Motor neuron (in vitro differentiated cells): ENCODE measurements at places on chromosomes 2 and 18.

GRCh38 chr18:26535630-26536029 is 12.7 kb downstream of the KCTD1 start:
- no peak for ATAC-seq

GRCh38 chr2:42859006-42859552 is 66.7 kb upstream of the HAAO start:
- peak; percentile 64 for ATAC-seq

- ATAC-seq, result no peak
Observed at GRCh38 chr2:20213651-20214565, 11.0 kb downstream of the SDC1 start.

- no peak for ATAC-seq
Observed at GRCh38 chr2:116490511-116491145, 1323.9 kb upstream of the DDX18 start.

DNA sequence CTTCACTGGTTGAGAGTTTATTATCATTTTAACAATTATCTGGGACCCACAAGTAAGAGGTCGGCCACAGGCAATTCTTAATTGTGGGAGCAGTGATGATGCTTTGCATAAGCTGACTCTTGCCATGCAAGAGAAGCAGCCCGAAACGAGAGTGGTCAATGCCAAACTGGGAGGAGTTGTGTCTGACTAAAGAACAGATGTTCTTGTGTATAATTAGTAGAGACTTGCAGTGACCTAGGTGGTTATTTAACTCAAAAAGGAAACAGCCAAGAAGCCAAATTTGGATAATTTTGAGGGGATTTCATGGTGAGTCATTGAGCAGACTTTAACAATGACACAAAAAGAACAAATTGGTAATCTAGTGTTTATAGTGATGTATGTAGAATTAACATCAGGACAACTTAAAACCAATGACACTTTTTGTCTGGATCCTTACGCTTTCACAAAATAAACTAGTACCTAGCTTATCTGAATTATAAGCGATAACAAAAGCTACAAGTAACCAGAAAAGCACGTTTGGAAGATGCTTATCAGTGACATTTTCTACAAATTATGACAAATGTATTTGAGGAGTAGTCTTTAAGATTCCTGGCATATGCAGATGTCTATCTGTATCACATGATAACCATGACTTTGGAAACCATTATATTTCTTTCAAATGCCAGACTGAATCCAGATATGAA is 184.7 kb upstream of the DLGAP1 start:
- ATAC-seq, result no peak

GRCh38 chr2:37880551-37880950 is 44.5 kb upstream of the RMDN2 start:
- no peak for ATAC-seq

DNA sequence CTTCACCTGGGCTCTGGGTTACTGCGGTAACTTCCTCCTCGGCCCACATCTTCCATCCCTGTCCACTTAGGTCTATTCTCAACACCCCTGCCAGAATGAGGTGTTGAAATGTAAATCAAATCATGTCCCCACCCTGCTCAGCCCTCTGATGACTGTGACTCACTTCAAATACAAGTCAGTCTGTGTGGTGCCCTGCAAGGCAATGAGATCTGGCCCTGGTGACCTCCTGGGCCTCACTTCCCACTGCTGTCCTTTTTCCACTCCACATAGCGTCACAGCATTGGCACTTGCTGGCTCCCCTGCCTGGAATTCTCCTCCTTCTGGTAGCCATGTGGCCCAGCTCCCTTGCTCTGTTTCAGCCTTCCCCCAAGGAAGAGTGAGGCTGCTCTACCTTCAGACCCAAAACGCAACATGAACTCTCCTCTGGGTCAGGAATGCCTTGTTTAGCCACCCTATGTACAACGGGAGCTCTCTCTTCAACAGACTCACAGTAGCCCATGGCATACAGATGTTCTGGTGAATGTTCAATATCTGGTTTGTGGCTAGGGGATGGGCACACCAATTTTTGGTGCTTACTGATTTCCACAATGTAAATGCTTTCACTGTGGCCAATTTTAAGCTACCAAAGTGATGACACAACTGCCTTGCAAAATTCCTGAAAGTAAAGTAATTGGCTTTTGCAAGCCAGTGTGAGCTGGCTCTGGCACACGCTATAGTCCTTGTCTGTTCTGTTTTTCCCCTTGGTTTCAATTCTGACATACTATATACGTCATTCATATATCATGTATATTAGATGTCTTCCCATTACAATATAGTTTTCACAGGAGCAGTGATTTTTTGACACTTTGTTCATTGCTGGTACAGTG is 550.3 kb upstream of the HS6ST1 start:
- no peak for ATAC-seq

GRCh38 chr2:74999468-74999867 is 41.0 kb downstream of the POLE4 start:
- no peak for ATAC-seq

DNA sequence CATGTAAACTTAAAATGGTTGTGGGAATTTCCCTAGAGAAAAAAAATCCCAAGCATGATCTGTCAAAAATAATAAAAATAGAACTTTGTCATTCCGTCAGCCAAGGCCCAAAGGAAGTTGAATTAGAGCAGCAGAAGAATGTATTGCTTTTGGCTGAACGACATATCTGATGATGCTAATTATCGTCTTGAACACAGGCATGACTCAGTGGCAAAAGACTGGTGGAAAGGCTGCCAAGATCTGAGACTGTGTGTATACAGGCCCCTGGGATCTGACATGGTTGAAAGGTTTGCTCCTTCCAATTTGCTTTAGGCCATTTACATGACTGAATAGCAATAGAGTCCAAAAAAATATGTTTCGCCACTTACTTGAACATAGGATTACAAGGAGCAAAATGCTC is 1057.1 kb upstream of the CRIM1 start:
- no peak for ATAC-seq

GRCh38 chr2:101823347-101823791 is 125.9 kb downstream of the MAP4K4 start:
- ATAC-seq, result peak; percentile 51

DNA sequence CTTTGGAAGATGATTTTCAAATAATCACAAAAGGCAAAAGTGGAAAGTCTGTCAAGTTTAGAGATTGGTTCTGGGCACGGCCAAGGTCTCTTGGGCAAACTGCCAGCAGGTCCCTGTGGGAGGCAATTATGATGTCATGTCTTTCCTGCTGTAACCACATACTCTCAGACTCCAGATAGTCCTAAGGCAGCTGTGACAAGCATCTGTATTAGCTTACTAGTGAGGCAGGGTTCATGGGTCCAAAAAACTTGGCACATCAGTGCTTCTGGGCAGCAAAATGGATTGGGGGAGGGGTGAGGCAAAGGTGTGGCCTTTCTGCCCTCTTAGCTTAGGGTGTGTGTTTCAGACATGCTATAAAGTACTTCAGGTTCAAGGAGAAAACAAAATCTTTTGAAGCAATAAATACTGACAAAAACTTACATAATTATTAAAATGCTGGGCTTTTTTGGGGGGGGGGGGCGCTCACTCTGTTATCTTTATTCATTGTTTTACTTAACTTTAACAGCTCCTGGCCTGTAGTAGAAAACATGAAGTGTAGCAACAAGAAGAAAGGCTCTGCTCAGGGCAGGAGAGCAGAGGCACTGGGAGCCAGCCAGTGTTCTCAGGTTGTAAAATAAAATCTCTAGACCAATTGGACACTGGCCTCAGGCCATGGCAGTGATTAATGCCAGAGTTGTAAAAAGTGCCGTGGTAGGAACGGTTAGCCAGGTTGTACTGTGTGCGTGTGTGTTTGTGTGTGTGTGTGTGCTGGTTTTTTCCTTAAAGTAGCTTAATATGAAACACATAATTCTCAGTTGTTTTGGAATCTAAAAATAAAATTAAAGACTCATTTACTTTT is 14.3 kb upstream of the TANC1 start:
- peak; percentile 92 for ATAC-seq

DNA sequence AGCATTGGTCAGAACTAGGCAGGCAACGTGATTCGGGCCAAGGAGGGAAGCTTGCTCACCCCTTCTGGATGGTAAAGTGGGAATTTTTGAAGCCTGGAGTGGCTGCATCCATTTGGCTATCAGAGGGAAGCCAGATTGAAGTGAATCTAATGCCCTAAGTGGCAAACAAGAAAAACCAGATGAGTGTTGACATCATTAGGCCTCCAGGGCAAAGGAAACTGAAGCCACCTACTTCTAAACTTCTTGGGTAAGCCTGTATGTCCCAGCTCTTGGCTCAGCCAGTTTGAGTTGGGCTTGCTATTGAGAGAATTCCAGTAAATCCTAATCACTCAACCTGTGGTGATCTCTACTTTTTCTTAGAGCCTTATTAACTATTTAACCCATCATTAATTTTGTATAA is 20.9 kb downstream of the SOX11 start:
- no peak for ATAC-seq

DNA sequence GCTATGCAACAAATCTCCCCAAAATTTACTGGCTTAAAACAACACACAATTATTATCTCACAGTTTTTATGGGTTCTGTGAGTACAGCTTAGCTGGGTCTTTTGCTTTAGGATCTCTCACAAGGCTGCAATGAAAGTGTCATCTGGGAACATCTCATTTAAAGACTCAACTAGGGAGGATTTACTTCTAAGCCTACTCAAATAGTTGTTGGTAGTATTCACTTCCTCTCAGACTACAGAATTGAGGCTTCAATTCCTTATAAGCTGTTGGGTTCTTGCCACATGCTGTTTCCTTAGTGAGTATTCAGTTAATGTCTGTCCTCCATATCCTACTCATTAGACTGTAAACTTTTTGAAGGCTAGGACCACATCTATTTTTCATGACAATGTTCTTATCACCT is 72.3 kb downstream of the MDH1 start:
- ATAC-seq, result no peak

GRCh38 chr2:219350215-219350614 is 17.7 kb upstream of the RESP18 start:
- no peak for ATAC-seq

DNA sequence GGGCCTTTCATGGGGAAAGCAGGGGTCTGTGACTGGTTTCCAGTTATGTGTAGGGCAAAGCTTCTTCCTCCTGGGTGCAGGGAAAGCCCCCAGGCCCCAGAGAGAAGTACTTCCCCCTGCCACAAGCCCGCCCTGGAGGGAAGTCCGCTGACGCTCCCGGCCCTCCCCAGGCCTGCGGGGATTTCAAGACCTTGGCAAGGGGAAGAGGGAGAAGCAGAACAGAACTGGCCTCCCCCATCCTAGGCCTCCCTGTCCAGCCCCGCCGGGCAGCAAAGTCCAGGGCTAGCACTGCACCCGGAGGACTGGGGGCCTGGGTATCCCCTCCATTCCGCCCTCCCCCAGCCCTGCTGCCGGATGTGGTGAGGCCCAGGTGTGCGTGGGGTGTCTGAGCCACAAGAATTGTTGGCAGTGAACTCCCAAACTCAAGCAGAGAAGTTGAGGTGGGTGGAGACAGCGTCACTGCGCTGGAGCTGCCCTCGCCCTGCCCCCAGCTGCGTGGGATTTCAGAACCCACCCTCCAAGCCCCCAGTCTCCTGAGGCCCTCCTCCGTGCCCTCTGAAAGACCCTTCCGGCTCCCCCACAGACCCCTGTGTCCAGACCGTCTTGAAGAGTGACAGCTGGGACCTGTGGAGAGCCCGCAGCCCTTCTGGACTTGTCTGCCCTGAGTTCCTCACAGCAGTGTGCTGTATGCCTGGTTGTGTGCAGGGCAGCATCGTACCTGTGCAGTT is 1.1 kb upstream of the DUSP2 start:
- no peak for ATAC-seq

DNA sequence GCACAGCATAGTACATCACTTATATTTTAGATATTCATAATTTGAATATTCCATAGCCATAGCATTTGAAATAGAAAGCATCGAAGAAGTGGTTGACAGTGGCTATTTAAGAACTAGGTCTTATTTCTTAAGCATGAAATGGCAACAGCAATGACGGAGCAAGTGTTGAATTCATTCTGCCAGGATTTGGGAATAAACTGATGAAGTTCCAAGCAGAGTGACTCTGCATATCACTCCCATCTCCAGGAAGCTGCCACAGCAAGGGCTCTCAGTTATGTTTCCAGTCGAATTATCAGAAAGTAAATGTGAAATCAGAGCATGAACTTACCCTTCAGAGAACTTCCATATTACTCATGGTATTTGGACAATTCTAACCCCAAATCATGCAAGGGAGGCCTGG is 208.1 kb downstream of the IKZF2 start:
- ATAC-seq, result no peak

- ATAC-seq, result no peak
Observed at GRCh38 chr2:136783856-136784255, 18.5 kb downstream of the THSD7B start.

DNA sequence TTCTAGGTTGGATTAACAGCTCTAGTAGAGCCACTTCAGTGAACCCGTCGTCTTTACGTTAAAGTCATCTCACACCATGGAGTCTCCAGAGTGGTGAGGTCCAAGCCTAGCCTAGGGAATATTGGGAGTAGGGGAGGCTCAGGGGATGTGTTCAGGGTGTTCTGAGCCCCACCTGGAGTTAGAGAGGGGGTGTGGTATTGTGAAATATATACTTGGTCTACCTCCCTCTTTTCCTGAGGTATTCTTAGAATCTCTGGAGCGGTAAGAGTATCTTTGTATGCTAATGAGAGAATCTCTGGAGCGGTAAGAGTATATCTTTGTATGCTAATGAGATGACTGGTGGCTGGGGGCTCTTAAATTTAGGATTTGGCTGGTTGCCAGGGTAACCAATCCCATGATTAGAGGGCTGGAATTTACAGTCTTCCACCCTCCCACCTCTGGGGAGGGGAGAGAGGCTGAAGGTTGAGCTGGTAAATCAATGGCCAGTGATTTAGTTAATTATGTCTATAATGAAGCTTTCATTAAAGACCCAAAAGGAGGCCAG is 69.5 kb downstream of the INPP4A start:
- ATAC-seq, result no peak

GRCh38 chr18:77132369-77133050 is at the start of gene MBP:
TSS of gene MBP (minus strand) at chr18:77132783. CDS start at chr18:77105261, 27,522 bp downstream.
- ATAC-seq, result peak; percentile 49

GRCh38 chr2:136060416-136060815 is 57.5 kb downstream of the CXCR4 start:
- ATAC-seq, result peak; percentile 50

GRCh38 chr18:41406834-41407233 is 548.2 kb upstream of the PIK3C3 start:
- ATAC-seq, result no peak

DNA sequence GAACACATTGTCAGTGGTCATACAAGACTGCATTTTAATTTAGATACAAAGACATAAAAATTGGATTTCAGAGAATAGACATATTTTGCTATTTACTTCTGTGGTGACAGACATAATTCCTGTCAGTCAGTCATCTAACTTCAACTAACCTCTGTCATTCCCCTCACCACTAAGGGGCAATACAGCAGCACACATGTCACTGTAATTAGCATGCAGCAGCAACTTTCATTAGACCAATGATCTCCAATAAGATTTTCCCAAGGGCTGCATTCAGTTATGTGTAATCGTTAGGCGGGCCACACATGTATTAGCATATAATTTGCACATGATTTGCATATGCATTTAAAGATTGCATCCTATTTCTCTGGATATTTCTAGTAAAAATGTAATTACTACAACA is 624.5 kb downstream of the NR4A2 start:
- no peak for ATAC-seq

GRCh38 chr2:108884619-108885018 is 98.0 kb downstream of the CCDC138 start:
- no peak for ATAC-seq

- peak; percentile 95 for ATAC-seq
Observed at GRCh38 chr2:219350710-219351221, 18.2 kb upstream of the RESP18 start.
